ENCODE measurements at places on chromosomes 11 and 22.
A peak's percentile ranks its signal among the peaks of the same experiment; 100 is the strongest.

- DNase-seq: no peak
Measured at GRCh38 chr11:107857550-107858216, 904 bp downstream of the SLC35F2 start.

DNA sequence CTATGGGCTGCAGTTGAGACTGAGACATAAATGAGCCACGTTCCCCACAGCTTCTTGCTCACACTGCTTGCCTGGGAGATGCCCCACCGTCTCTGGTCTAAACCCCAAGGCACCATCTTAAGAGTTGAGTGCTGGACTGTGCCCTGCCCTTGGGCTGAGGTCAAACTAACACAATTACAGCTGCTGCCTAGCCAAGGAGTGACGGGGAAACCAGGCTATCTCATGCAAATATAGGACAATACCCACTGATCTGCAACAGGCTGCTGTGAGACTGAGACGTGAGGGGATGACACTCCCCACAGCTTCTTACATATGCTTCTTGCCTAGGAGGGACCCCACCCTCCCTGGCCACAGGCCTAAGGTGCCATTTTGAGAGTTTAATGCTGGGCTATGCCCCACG lies 7.8 kb upstream of the MS4A8 start:
- no peak for DNase-seq

- no peak for DNase-seq
Measured at GRCh38 chr11:12222055-12222792, 111.8 kb downstream of the MICAL2 start.

DNA sequence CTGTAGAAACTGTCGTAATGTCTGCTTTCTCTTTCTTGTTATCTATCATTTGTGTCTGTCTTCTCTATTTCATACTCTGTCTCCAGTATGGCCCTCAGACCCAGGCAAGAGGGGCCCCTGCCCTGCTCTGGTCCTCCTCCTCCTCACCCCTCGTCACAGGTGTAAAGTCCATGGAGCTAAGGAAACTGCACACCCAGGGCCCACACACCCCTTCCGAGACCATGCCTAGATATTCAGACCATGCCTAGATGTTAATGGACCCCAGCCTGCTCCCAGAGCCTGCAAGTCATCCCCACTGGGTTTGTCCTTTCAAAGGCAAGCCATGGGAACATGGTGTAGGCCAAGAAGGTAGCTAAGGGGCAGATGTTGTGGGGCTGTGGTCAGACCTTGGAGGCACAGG lies 24.1 kb upstream of the ANO1 start:
- no peak for DNase-seq

GRCh38 chr11:27383645-27384044 lies 20.6 kb upstream of the CCDC34 start:
- no peak for DNase-seq

DNA sequence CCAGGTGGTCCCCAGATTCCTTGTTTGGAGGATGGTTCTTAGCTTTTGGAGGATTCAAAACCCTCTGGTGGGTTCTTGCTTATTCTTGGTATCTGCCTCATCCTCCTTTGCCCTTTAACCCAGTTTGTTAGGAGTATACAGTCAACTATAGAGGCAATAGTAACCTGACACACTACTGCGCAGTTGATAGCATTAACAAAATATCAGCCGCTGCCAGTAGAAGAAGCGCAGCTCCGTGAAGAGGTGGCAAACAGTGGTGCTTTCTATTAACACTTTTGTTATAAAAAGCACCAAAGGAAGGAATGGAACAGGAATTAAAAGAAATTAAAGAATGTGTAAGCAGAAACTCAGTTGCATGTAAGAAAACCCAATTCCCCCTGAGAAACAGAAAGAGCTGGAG lies 29.3 kb downstream of the SLC22A25 start:
- no peak for DNase-seq

- DNase-seq: no peak
Measured at GRCh38 chr11:9060700-9061111, 30.7 kb downstream of the SCUBE2 start.

- DNase-seq: no peak
Measured at GRCh38 chr22:47818496-47818895, 1056.0 kb downstream of the TBC1D22A start.

DNA sequence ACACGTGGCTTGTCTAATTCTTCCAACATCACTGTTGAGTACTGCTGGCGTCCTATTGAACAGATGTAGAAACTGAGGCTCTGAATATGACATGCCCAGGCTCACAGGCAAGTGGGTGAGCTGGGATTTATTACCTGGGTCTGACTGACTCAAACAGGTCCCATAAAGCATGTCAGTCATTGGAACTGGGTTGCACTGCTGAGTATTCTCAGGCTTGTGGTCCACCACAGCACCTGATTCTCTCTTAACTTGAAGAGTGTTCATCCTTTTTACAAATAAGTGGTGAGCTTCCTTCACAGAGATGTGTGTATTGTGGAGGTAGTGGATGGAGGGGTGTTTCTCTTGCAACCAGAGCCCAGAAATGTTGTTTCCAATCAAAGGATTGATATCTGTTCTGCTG lies 44.5 kb downstream of the SC5D start:
- no peak for DNase-seq

DNA sequence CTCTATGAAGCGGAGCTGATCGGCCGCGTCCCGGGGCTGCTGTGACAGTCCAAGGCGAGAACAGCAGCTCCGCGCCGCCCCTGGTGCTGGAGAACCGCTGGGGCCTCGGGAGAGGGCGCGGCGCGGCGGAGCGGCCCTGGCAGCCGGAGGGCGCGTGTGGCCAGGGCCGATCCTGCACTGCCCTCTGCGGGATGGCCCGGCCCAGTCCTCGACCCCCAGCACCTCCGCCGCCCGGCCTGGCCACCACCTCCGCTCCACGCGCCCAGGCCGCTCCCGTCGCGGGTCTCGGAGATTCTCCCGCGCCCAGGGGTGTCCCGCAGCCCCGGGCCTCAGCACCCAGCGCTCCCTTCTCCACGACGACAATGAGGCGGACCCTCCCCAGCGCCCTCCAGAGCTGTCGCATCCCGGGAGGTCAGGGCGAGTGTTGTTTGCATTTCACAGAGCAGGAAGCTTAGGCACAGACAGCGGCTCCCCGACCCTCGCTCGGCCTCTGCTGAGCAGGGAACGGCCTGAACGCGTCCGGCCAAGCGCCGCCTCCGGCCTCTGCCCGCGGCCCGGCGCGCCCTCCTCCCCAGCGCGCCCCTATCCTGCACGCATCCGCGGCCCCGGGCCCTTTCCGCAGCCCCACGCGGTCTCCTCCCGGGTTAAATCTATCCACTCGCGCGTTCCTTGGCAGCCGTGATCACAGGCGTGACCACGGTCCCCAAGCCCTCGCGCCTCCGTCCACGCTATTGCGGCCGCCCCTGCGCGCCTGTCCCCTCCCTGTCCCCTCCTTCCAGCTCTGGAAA lies 109.7 kb downstream of the WNT7B start:
- no peak for DNase-seq

- DNase-seq: no peak
Measured at GRCh38 chr22:38490915-38491314, 15.2 kb downstream of the DDX17 start.

DNA sequence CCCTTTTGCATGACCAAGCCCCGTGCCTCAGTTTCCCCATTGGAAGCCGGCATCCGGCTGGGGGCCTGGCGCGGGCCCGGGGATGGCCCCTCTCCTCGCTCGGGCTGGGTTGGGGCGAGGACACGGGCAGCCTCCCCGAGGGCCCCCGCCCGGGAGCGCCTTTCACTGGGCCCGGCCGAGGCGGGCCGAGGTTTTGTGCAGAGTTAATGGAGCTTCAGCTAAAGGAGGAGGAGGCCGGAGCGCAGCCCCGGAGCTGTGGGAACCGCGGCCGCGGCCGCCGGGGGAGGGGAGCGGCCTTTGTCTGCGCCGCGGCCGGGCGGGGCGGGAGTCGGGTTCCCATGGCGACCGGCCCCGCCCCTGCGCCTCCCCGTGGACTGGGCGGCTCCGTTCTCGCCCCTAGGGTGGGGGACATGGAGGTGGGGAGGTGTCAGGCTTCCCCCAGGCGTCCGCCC lies 1.4 kb upstream of the MAPK11 start:
- DNase-seq: no peak

DNA sequence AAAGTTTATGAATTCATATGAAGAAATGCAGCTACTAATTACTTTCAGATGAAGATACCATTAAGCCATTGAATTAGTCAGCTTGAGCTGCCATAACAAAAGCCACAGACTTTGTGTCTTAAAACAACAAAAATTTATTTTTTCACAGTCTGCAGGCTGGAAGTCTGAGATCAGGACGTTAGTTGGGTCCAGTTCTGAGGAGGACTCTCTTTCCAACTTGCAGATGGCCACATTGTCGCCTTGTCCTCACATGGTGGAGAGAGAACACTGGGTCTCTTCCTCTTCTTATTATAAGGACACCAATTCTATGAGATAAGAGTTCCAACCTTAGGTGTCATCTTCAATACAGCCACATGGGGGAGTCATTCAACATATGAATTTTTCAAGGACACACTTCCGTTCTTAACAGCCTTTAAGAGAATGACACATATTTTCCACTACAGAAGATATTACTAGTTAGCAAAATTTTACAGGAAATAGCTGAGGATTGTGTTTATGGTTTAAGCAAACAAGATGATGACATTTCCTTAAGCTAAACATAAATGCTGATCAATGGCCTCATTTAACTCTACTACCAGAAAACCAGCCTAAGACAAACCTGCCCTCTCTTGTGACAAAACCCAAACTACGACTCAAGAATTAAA lies 56.0 kb downstream of the DCUN1D5 start:
- DNase-seq: peak; percentile 1

DNA sequence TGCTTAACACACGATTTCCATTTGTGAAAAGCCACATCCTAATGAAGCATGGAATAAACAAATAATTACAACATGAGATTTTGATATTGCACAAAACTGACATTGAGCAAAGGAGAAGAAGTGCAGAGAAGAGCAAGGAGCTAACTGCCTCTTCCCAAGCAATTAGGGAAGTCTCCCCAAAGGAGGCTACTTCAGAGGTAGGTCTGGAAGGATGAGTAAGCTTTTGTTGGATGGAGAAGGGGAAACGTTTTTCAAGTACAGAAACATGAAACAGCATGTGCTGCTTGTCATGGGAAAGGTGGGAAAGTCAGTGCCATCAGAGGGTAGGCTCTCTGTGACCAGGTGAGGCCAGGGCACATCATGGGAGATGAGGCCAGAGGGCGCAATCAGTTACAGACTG lies 132.2 kb upstream of the SESN3 start:
- no peak for DNase-seq

GRCh38 chr11:60914633-60915247 lies 782 bp downstream of the TMEM109 start:
- DNase-seq: no peak

DNA sequence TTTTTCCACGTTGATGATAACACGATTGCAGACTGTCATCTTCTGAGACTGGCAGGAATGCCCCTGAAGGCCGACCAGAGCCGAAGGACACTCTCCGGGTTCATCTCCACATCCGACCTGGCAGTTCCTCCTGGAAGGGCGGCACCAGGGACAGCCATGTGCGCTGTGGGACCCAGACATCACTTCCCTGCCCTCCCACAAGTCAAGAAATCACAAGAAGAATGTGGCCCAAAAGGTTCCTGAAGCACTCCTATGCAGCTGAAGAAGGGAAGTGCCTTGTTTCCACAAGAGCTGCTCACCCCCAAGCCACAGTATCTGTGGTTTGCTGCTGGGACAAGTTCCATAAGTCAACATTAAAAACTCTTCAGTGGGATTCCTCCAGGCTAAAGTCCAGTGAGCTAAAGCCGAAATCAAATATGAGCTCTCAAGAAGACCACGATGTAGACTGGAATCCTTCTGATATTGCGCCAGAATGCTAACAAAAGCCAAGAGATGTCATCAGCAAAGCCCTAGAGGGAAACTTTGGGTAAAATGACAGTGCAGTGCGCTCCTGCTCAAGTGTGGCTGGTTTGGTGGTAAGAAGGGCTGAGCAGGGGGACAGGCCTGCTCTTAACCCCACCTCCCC lies 21.2 kb downstream of the PACSIN2 start:
- no peak for DNase-seq

DNA sequence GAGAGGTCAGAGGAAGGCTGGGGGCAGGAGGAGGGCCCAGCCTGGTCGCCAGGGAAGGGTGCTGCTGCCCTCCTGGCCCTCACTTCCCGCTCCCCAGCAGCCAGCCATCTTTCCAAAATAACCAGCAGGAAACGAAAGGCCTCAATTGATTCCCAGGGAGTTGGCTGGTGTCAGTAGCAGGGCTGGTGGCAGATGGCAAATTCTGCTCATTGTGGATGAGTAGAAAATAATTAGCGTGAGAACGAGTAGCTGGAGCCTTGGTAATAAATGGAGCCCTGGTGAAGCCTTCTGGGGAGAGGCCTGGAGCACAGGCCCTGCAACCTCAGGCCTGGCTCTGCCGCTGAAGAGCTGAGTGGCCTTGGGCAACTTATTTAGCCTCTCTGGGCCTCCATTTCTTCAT lies 31.3 kb downstream of the DAGLA start:
- DNase-seq: no peak

- no peak for DNase-seq
Measured at GRCh38 chr11:75485742-75486141, 40.0 kb downstream of the GDPD5 start.

DNA sequence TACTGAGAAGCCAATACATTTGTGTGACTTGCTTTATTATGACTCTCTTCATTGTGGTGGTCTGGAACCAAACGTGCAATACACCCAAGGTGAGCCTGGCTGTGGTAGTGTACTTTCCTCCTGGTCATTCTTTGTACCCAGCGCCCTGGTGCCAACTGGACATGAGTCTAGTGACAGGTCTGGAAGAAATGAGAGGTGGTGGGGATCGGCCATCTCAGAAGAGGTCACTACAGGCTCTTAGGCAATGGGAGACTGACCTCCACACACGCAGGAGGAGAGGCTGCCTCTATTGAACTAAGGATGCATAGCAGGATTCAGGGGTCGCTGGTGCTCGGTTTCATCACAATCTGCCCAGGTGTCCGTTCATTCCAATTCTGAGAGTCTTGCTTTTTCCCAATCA lies 56.4 kb upstream of the RTL6 start:
- DNase-seq: no peak

- no peak for DNase-seq
Measured at GRCh38 chr11:91263496-91264365, 960.9 kb upstream of the FAT3 start.

GRCh38 chr22:41940832-41941765 lies 5.9 kb downstream of the CENPM start:
- peak; percentile 79 for DNase-seq

DNA sequence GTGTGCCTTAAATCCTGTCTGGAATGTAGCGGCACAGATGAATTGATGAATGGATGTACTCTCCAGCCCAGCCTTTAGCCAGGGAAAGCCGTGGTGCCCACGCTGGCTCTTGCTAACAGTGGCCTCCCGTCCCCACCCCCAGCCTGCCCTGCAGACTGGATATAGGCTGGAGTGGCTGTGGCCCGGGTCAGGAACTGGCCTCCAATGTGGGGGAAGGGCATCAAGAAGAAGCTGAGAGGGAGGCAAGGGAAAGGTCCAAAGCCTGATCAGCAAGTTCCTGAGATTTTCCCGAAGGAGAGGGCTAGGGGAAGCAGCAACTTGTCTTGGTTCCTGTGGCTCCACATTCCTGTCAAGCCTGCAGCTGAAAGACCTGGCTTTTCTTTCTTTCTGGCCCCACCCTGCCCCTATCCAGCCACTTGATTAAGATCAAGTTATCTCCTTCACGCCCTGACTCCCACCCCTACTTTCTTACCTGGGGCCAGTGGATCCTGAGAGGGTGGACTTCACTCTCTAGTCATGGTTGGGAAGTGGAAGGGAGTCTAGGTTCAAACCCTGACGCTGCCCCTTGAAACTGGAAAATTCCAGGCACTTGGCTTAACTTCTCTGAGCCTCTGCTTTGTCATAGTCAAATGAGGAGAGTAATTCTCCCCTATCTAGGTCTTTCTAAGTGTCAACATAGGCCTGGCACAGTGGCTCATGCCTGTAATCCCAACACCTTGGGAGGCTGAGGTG lies 11.0 kb upstream of the MICALL1 start:
- no peak for DNase-seq

GRCh38 chr11:118102721-118103261 lies 16.0 kb upstream of the SMIM35 start:
- DNase-seq: no peak
